NCI-H1694 treated with DMSO at 0.1 percent for 48 hours (cell line): ENCODE measurements at places on chromosomes 7 and 10.

GRCh38 chr10:71221586-71222202, 9.3 kb downstream of the UNC5B start:
- no peak for DNase-seq

- no peak for DNase-seq
These were observed 9.1 kb downstream of the PIK3AP1 start for GRCh38 chr10:96711048-96711728.

- DNase-seq, result no peak
These were observed 300.6 kb downstream of the ZEB1 start for GRCh38 chr10:31619531-31620061.

GRCh38 chr7:80346704-80347103, 165.2 kb downstream of the GNAT3 start:
- no peak for DNase-seq

DNA sequence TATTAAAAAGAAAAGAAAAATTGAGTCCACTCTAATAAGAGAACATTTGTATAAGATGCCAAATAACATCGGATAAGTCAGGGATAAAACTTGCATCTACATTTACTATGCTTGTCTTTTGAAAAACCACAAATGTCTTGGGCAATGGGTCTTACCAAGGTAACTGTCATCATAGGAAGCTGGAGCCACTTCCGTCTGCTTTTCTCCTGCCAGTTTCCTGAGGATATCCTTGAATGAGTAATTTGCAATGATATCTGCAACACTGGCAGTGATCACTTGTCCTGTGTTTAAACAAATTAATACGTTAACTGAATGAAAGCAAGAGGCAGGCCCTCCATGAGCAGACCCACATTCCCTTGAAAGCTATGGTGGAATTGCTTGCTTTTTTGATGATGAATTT, 47.3 kb downstream of the ITGA8 start:
- DNase-seq, result no peak

GRCh38 chr7:22181663-22182062, 175.3 kb downstream of the RAPGEF5 start:
- no peak for DNase-seq

DNA sequence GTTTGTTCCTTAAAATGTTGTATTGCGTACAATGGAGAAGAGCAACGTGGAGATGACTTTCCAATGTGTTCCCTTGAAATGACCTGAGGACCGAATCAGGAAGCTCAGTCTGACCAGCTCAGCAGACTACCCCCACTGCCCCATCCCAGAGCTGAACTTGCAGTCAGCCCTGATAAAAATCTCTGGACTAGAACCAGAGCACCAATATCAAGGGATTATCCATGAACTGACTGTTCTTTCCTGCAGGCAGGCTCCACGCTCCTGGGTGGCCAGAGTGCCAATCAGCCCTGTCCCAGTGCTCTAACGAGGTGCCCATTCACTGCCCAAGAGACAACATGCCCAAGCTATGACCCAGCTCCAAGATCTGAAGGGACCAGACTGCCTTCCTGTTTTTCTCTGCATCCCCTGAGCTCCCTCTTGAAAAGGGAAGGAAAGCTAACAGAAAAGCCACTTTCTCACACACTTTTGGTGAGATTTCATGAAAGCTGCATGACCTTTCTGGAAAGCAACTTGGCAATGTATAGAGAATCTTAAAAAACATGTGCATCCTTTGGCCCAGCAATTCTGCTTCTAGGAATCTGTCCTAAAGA, 130.2 kb downstream of the KCNMA1 start:
- no peak for DNase-seq

- DNase-seq, result no peak
These were observed 62.0 kb downstream of the PARP12 start for GRCh38 chr7:140000666-140001268.
